ENCODE measurements at places on chromosomes 5 and 9.

GRCh38 chr5:131758520-131758900 lies 38.3 kb downstream of the FNIP1 start:
- no peaks in the 10 kb centered on the region for H3K36me3 ChIP-seq
- H3K4me1 ChIP-seq: no peaks in the 10 kb centered on the region
- DNase-seq: no peak
- no peak overlapping the region for H3K27ac ChIP-seq
- no peaks in the 10 kb centered on the region for H3K27me3 ChIP-seq

- no peak overlapping the region for H3K4me3 ChIP-seq
- H3K27ac ChIP-seq: no peak overlapping the region
- H3K4me1 ChIP-seq: no peaks in the 10 kb centered on the region
- DNase-seq: no peak
- no peaks in the 10 kb centered on the region for H3K36me3 ChIP-seq
These were observed 279.2 kb upstream of the NREP start for GRCh38 chr5:112036206-112036605.

DNA sequence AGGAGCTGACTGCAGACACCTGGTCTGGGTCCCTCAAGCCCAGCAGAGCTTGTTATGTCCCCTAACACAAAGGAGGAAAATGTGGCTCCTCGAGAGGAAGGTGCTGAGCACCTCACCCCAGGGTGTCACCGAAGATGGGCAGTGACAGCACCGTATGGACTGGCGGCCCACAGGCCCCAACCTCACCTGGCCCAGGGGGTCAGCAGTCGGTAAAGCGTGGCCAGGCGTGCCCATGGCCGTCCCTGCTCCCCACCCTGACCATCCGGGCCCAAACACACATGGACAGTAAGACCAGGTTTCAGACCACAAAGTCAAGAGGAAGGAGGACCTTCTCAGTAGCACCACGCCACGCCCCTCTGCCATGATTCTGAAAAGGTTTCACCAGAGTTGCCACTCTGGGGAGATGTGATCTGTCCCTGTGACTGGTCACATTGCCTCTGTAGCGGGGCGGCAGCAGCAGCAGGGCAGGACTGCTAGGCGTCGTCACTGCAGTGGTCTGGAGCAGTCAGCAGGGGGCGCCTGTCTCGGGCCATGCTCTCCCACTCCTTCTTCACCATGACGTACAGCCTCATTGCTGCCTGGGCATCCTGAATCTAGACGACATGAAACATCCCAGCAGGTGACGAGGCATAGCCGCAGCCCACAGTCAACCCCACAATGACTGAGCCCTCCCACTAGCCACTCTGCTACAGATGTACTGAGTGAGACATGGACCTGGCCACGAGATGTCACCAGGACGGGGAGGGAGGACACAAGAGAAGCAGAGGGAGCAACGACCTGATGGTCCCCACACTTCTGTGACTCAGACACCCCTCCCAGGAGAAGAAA lies 11.1 kb downstream of the REXO4 start:
- peaks cover 52% of the 10 kb centered on the region for H3K36me3 ChIP-seq
- H3K27me3 ChIP-seq: no peaks in the 10 kb centered on the region
- no peak overlapping the region for H3K27ac ChIP-seq

- H3K4me1 ChIP-seq: no peaks in the 10 kb centered on the region
- H3K36me3 ChIP-seq: no peaks in the 10 kb centered on the region
- H3K4me3 ChIP-seq: no peak overlapping the region
- H3K27ac ChIP-seq: no peak overlapping the region
- no peak for DNase-seq
These were observed 14.2 kb upstream of the GFPT2 start for GRCh38 chr5:180367300-180367699.

- DNase-seq: no peak
- H3K36me3 ChIP-seq: peaks cover 4% of the 10 kb centered on the region
- peaks cover 3% of the 10 kb centered on the region for H3K4me1 ChIP-seq
- no peak overlapping the region for H3K27ac ChIP-seq
- no peaks in the 10 kb centered on the region for H3K27me3 ChIP-seq
- H3K4me3 ChIP-seq: no peak overlapping the region
These were observed 95.1 kb upstream of the CCNG1 start for GRCh38 chr5:163342306-163342705.

DNA sequence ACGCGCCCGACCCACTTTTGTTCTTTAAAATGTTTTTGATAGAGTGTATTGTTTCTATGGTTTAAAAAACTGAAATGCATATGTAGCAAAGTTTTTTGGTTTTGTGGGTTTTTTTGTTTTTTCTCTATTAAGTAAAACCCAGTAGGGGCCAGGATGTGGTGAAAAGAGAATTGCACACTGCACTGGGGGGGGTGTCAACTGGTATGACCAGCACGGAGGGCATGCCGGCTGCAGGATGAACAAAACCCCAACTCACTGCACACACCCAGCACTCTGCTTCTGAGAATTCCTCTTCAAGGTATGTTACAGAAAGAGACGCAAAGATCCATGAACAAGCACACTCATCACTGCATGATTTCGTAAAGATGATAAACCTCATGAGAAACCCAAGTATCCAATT lies 75.0 kb downstream of the STK10 start:
- no peak overlapping the region for H3K27ac ChIP-seq
- H3K36me3 ChIP-seq: peaks cover 3% of the 10 kb centered on the region
- no peak for DNase-seq

DNA sequence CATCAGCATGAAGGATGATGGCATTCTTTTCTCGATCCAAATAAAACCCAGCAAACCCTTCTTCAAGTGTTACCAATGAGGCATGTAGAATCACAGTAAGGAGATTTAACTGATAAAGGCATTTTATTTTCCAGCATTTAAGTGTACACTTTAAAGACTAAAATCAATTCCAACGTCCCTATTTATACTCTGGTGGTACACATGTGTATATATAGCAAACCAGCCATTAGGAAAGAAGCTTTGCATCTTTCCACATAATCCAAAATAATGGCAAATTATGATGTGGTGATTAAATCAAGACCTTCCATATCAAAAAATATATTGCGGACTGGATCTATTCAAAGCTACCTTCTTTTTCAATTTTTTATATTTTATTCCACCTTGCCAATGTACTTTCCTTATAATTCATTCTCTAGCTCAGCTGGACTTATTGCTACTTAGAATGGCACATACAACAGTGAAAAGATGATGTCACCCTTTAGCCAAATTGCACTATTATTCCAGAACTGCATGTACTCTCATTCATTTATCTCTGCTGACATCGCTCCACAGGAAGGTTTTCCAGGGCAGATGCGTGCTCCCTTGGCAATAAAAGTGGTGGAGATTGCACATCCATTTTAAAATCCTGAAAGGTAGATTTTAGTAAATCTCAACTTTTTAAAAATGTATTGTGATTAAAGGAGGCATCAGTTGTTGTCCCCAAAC lies 63.3 kb upstream of the SLC30A5 start:
- no peaks in the 10 kb centered on the region for H3K27me3 ChIP-seq
- no peak overlapping the region for H3K4me3 ChIP-seq
- no peak for DNase-seq
- no peak overlapping the region for H3K27ac ChIP-seq
- no peaks in the 10 kb centered on the region for H3K36me3 ChIP-seq
- no peaks in the 10 kb centered on the region for H3K4me1 ChIP-seq

- no peak overlapping the region for H3K4me3 ChIP-seq
- H3K27me3 ChIP-seq: no peaks in the 10 kb centered on the region
- peaks cover 20% of the 10 kb centered on the region for H3K36me3 ChIP-seq
- DNase-seq: no peak
These were observed 41.7 kb downstream of the ZNF608 start for GRCh38 chr5:124704594-124705284.

- H3K27me3 ChIP-seq: no peaks in the 10 kb centered on the region
- no peak for DNase-seq
- no peaks in the 10 kb centered on the region for H3K36me3 ChIP-seq
- peaks cover 9% of the 10 kb centered on the region for H3K4me1 ChIP-seq
- no peak overlapping the region for H3K27ac ChIP-seq
- H3K4me3 ChIP-seq: no peak overlapping the region
These were observed 21.4 kb downstream of the PTPN3 start for GRCh38 chr9:109476642-109477257.

GRCh38 chr5:73119451-73120157 lies 771 bp upstream of the TMEM171 start:
- H3K4me1 ChIP-seq: no peaks in the 10 kb centered on the region
- H3K4me3 ChIP-seq: no peak overlapping the region
- no peaks in the 10 kb centered on the region for H3K36me3 ChIP-seq
- H3K27ac ChIP-seq: no peak overlapping the region
- DNase-seq: peak; percentile 73

GRCh38 chr9:70409800-70410199 lies 4.7 kb downstream of the KLF9 start:
- H3K27me3 ChIP-seq: peaks cover 44% of the 10 kb centered on the region
- H3K36me3 ChIP-seq: no peaks in the 10 kb centered on the region
- no peak overlapping the region for H3K27ac ChIP-seq
- H3K4me1 ChIP-seq: peaks cover 3% of the 10 kb centered on the region
- DNase-seq: no peak
